Activated T-helper 1 cell treated with Interleukin-2 at 50 U/mL for 16 hours (primary cell): ENCODE measurements at places on chromosomes 2 and 18.
A peak's percentile ranks its signal among the peaks of the same experiment; 100 is the strongest.

GRCh38 chr18:45165176-45165713 lies 450.0 kb upstream of the SLC14A2 start:
- no peak for DNase-seq

DNA sequence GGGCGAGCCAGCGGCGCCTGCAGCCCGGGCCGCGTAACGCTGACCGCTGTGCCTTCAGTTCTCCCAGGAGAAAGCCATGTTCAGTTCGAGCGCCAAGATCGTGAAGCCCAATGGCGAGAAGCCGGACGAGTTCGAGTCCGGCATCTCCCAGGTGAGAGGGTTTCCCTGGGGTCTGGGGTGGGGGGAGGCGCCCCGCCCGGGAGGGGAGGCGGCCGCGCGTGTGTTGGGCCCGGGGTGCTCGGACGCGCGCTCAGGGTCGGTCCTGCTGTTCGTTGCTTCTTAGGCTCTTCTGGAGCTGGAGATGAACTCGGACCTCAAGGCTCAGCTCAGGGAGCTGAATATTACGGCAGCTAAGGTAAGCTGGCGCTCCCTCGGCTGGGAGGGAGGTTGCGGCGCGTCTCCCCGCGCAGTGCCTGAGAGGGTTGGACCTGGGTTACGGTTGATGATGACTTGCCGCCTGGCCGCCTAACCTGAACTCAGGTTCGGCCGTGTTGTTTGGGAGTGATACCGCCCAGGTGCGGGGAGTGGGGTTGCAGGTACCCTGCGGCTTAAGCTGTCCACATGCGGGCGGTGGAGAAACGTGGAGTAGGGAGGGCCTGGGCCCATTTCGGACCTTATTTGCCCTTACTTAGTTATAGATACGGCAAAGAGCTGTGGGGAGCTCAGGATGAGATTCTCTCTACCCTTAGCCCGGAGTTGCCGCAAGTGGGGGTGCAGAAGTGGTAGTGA lies 638 bp downstream of the RPS7 start:
- DNase-seq, result peak; percentile 11

DNA sequence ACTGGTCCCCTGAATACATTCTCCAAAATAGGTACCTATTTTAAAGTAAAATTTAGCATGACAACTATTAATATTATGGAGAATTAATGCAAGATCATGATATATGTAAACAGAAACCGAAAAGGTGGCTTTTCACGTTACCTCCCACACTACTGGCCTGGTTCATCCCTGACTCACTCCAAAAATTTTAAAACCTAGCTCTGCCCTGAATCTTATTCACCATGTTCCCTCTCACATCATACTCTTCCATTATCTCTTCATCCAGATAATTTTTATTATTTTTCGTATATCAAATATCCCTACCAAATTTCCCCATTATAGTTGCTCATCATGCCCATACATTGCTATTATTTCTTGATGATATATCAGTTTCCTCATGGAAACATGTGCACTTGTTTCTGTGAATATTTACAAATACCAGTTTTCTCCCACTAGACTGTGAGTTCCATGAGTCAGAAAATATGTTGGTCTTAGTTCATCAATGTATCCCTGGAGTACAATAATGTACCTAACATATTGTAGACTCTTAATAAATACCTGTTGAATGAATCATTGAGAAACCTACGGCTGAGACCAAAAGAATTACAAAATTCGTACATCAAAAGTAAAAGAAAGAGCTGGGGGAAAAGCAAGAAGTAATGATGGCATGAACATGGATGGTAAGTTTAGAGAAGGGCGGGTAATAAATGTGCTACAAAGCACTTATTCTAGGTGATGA lies 360.1 kb upstream of the CHAC2 start:
- DNase-seq, result no peak

- DNase-seq, result no peak
Measured at GRCh38 chr2:135962366-135963123, 22.9 kb downstream of the DARS1 start.

GRCh38 chr2:160241251-160242137 lies 41.4 kb upstream of the ITGB6 start:
- no peak for DNase-seq

DNA sequence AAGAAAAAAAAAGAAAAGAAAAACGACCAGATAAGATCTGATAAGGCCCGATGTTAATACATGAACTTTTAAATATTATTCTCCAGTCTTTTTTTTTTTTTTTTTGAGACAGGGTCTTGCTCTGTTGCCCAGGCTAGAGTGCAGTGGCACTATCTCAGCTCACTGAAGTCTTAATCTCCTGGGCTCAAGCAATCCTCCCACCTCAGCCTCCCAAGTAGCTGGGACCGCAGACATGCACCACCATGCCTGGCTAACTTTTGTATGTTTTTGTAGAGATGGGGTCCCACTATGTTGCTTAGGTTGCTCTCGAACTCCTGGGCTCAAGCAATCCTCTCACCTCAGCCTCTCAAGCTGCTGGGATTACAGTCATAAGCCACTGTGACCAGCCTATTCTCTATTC lies 1.6 kb downstream of the ABCG5 start:
- no peak for DNase-seq

GRCh38 chr2:20225294-20226151 lies 593 bp upstream of the SDC1 start:
- DNase-seq, result no peak

DNA sequence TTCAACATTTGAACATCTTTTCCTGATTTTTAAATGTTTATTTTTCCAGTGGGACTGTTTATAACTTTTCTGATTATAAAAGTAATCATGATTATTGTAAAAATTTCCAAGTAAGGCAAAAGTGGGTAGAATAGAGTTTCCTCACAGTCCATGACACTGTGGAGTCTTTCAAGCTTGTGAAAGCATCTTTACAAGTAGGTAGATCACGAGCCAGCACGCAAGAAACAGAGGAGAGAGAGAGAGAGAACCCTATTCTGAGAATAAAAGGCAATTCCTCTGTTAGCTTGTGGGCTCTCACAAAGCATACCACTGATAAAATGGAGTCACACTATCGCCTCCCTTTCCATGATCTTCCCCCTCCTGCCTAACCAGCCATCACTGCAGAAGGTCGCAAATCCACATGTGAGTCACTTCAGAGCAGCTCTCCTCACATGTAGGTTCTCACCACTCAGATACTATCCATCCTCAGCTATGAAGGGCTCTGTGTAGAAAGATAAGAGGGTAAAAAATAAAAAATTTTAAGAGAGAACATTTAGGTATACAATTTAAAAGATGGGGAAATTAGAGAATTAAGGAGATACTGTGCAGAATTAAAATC lies 40.3 kb downstream of the AAK1 start:
- no peak for DNase-seq

DNA sequence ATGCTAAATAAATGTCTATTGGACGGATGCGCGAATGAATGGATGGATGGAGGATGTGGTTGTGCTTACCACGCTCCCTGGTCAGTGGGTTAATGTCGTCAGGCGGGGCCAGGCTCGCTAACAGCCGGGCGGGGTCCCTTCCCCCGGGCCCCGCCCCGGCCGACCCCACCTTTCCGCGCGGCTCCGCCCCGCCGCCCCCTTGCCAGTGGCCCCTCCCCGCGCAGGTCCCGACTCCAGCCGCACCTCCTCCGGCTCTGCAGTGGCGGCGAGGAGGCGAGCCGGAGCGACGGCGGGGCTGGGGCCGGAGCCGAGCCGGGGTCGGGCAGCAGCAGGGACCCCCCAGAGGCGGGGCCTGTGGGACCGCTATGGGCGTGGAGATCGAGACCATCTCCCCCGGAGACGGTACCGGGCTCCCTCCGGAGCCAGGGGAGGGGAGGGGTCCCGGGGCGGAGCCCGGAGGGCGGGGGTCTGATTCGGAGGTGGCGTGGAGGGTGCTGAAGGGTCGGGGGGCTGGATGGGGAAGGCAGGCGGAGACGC lies at the start of gene FKBP1B:
FKBP1B (plus strand) TSS at position 257 of the 537 bp plus-strand sequence; CDS start at position 366, 109 bp downstream.
- DNase-seq, result peak; percentile 29

DNA sequence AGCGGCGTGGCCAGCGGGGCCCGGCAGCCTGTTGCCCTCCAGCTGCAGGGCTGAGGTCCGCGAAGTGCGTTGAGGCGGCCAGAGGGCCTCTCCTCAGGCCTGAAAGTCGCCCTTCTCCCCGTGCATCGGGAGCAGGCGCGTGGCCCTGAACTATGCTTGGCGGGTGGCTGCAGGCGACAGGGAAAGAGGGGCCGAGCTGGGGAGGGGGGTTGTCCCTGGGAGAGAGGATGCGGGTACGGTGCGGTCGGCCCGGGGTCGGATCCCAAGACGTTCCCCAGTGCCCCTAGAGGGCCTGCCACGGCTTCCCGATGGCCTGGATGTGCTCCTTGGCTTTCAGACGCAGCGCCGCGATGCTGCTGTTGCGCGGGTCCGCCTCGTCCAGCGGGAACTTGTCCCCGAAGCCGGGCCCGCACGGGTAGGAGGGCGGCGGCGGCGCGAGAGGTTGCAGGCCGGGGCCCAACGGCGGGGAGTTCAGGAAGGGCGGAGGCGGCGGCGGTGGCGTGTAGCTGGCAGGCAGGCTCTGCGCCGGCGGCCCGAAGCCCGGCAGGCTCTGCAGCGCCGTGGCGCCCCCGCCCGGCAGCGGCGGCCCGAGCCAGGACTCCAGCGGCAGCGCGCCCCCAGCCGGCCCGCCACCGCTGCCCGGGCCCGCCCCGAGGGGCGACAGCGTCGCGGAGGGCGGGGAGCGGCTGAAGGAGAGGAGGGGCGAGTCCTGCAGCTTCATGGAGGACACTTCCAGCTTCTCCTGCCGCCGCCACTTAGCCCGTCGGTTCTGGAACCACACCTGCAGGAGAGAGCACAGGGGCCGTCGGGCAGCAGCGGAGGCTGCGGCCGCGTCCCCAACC lies 4.3 kb downstream of the RAX start:
- no peak for DNase-seq

DNA sequence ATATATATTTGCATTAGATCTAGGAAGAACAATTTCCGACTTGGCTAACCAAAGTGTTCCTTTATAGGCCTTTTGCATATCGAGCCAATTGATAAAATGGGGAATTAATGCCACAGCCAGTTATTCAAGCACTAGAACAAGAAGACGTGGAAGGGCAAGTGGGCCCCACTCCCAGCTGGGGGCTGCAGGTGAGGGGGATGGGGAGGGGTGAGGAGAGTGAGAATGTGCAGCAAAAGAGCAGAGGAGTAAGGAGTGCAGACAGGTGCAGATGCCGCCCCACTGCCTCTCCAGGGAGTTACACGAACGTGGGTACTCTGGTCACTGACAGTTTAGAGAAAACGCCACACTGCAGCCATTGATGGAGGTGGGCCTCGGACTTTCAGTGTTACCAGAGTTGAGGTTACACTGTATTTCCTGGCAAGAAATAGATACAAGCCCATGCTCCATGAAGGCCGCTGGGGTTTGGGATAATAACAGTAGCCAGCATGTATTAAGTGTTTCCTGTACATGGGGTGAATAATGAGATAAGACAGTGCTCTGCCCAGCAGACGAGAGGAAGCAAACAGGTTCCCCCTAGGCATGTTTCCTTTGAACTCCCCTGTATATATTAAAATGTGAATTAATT lies 40.9 kb downstream of the GORASP2 start:
- DNase-seq, result no peak

- no peak for DNase-seq
Measured at GRCh38 chr2:191840921-191841320, 6.0 kb downstream of the CAVIN2 start.

- no peak for DNase-seq
Measured at GRCh38 chr2:129880309-129880708, 99.2 kb upstream of the RAB6C start.

DNA sequence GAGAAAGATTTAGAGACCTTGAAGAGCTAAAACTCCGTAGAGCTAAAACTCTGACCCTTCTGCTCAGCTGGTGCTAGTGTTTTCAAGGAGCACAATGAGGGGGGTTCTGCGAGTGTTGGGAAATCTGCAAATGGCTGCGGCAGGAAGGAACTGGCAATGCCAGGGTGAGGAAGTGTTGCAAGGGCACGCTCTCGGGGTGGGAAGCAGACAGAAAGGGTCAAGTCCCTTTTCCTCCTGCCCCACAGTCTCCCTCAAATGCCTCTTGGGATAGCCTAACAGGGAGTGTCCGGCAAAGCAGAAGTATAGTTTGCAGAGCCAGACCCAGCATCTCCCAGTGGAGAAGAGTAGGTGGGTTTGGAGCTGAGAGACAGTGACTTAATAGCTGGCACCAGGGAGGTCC lies 60.5 kb downstream of the NCAPH start:
- DNase-seq, result no peak

- no peak for DNase-seq
Measured at GRCh38 chr18:58087928-58088690, 44.1 kb downstream of the NEDD4L start.

GRCh38 chr2:241853651-241854341 lies 4.9 kb downstream of the PDCD1 start:
- DNase-seq, result no peak

- no peak for DNase-seq
Measured at GRCh38 chr2:149329068-149329467, 1.3 kb upstream of the LYPD6 start.

GRCh38 chr18:64380117-64380516 lies 231.2 kb upstream of the LINC00305 start:
- no peak for DNase-seq

- no peak for DNase-seq
Measured at GRCh38 chr2:169105476-169105875, 36.1 kb downstream of the DHRS9 start.

GRCh38 chr2:97011977-97012569 lies 25.7 kb upstream of the FAM178B start:
- DNase-seq, result no peak

DNA sequence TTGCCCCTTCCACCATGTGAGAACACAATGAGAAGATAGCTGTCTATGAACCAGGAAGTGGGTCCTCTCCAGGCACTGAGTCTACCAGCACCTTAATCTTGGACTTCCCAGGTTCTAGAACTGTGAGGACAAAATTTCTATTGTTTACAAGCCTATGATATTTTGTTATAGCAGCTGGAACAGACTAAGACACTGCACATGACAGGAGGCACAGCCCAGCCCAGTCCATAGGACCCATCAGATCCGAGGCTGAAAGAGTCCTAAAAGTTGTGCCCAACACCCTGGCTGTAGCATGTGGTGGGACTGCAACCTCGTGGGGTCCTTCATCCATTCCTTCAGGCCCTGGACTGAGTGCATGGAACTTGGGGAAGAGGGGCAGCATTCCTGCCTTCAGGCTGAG lies 48.4 kb upstream of the YWHAQ start:
- no peak for DNase-seq

DNA sequence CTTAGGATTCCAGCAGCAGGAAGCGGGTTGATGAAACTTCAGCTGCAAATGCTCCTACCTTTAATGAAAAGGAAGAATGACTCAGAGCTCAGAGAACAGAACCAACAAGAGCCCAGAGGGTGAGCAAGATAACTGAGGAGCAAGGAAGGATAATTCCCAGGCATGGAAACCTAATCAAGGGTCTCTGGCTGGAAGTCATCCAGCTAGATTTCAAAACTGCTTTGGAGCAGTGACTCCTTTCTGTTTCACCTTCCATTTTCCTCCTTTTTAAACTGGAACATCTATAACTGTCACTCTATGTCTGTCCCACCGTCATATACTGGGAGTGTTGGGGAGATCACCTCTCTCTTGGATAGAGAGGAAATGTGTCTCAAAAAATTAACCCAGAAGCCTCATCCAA lies 148.4 kb upstream of the RAB6C start:
- no peak for DNase-seq

GRCh38 chr18:79400591-79401381 lies 5.1 kb downstream of the NFATC1 start:
- peak; percentile 45 for DNase-seq

GRCh38 chr2:12602661-12603060 lies 114.1 kb upstream of the TRIB2 start:
- no peak for DNase-seq
